GM18507 (cell line): ENCODE measurements at places on chromosomes 5 and 9.

GRCh38 chr5:87185838-87186237 lies 81.8 kb upstream of the RASA1 start:
- no peak for DNase-seq

GRCh38 chr5:6201631-6202030 lies 176.7 kb downstream of the MED10 start:
- no peak for DNase-seq

DNA sequence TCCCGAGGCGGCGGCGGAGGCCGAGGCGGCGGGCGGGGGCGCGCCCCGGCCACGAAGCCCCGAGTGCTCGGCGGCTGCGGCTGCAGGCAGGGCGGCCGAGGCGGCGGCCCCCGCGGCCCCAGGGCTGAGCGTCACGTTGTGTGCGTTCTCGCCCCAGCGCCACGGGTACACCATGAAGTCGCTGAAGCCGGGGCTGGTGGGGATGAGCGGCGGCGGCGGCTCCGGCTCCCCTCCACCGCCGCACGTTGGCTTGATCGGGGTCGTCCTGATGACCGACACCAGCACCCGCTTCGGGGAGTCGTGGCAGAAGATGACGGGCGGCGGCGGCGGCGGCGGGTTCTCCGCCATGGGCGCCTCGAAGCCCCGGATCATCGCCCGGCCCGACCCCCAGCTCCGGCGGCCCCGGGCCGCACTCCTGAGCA lies 498 bp downstream of the ZNF367 start:
- DNase-seq = no peak

- DNase-seq = no peak
These were observed 28.8 kb downstream of the SPOCK1 start for GRCh38 chr5:137470111-137470920.

DNA sequence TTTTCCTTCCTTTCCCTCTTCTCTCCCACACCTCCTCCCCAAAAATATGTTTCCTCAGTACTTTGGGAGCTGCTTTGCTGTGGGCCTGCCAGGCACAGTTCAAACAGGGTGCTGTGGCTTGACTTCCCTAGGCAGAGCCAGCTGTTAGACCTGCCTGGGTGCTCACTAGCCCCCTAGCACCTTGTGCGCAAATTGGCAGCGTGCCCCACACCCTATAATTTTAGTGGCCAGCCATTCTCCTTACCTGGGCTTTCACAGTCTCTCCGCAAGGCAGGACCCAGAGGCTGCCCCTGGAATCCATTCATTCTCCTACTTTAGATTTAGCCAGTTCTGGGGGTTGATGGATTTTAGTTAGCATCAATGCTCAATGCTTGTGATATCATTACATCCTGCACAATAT lies 72.3 kb downstream of the ANGPTL2 start:
- no peak for DNase-seq

DNA sequence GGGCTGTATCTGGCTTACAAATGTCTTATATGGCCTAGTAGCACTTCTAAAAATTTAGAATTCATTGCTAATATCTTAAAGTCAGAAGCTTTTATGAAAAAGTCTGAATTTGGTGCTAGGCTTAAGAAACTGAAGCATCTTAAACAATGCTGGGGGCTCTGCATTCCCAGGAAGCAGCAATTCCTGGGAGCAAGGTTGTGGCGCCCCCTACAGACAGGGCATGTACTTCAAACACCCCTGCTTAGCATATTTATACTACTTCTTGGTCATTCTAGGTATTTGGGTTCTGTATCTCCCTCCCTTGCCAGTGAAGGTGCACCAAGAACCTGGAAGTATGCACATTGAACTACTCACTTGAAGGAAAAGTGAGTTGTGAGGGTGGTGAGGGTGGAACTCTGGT lies 64.6 kb upstream of the GRIA1 start:
- no peak for DNase-seq

DNA sequence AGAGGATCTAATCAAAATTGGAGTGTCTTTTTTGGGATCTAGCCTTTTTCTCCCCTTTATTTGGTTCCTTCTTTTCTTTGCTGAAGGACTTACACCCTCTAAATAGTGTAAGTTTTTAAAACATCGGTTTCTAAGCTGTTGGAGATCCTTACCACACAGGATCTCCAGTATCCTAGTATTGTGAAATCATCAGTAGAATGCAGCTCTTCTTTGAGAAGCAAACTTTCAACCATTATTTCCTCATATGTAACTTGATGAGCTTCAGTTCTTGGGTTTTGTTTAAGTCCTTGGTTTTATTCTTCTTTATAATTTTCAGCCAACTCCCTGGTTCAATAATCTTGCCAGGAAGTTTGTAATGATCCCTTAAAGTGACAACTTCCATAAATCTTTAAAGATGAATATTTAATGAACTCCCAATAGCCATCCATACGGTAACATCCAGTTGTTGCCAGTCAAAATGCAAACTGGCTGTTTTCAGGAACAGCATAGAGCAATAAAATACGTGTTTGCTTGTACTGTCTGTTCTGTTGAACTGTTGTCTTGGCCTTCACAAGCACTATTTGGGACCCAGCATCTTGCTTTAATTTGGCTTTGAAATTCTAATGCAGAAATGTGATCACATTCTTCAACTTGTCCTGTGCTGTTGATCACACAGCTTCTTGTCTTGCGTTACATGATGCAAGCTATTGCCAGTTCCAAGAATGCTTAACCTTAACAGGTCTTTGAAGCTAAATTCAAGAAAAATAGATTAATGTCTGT lies 34.8 kb upstream of the TTC23L start:
- no peak for DNase-seq

- DNase-seq = no peak
These were observed 399.1 kb upstream of the NMUR2 start for GRCh38 chr5:152804179-152804578.

DNA sequence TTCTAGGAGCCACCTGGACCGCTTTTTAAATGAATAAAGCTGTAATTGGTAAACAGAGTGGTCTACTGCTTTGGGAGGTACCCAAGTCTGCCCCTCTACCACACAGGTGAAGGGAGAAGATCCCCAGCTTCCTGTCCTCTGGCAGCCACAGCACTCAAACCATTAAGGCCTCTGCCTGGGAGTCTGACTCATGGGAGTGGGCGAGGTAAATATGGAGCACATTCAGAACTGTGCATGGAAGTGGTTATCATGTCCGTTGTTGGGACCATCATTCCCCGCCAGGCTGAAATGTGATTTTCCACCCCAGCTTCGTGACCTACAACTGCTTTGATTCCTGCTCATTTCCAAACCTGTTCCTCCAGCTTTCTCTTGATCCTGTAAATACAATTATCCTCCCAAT lies 59.5 kb upstream of the ALDH1B1 start:
- no peak for DNase-seq

DNA sequence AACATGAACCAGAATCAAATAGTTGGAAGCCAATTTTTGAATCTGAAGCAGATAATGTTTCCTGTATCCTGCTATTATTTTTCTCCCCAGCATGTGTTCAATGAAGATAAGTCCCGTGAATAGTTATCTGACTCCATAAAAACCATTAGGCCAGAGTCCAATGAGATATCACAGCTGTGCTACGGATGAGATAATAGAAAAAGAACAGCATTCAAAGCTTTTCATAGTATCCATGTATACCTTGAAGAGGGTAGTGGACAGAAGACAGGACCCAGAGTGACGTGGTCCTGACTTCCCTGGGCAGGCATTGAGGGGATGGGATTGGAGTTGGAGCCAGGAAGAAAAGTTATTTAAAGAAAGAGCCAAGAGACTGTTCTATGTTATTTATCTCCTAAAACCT lies 50.7 kb upstream of the C6 start:
- DNase-seq = no peak

DNA sequence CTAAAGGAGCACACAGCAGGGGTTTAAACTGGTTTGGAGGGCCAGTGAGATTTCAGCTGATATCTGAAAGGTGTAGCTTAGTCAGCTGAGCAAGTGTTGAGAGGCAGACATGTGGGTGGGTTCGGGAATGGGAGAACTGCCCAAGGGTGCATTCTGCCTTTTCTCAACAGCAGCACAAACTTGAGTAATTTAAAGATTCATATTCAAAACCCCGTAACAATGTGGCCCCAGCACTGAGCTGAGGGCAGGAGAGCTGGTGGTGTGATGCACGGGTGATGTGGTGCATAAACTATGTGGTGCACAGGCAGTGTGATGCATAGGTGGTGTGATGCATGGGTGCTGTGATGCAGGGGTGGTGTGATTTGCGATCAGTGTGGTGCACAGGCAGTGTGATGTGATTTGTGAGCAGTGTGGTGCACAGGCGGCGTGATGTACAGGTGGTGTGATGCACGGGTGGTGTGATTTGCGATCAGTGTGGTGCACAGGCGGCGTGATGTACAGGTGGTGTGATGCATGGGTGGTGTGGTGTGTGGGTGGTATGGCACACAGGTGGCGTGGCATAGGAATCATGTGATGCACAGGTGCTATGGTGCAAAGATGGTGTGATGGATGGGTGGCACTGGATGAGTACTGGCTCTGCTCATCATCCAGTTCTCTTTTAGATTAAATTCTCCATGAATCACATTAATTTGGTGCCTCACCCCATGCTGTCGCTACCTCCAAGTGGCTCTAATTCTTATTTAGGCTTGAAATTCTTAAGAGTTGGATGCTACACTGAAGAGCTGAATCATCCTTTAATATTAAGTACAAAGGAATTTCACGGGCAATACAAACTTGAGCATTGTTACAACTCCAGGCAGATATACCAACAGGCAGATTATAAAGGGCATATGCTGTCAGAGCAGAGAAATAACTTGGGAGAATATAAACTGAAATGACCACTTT lies 53.6 kb downstream of the DAP start:
- no peak for DNase-seq

GRCh38 chr5:112479418-112479817 lies 60.3 kb upstream of the EPB41L4A start:
- DNase-seq = no peak

GRCh38 chr5:53560028-53560427 lies 411 bp upstream of the NDUFS4 start:
- no peak for DNase-seq

DNA sequence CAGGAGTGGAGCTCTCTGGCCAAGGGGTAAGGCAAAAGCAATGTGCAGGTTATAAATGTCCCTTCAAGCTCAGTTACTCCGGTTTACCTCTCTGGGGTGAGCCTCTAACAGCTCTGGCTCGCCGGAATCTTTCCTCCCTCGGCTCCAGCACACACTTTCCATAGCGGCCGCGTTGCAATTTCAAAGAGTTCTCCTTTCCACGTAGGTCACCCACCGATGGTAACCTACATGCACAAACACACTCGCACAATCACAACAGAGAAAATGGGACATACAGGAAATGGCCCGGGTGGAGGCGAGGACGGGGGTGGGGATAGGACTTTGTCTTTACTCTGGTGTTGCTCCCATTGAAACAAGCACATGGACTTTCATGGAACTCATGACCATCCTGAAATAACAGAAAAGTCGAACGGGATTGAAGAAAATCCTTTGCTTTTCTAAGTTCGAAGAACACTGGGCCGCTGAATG lies 1.2 kb downstream of the LHFPL2 start:
- no peak for DNase-seq

DNA sequence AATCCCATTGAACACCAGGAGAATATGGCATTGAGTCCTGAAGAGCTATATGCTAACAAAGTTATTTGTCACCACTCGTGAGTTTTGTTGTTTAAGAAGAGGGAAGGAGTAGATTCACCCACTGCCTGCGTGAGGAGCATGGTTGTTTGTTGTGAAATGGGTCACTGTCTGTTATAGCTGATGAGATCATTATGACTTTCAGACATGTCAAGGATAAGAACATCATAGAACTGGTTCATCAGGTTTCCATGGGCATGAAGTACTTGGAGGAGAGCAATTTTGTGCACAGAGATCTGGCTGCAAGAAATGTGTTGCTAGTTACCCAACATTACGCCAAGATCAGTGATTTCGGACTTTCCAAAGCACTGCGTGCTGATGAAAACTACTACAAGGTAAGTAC lies 76.9 kb downstream of the SYK start:
- no peak for DNase-seq

DNA sequence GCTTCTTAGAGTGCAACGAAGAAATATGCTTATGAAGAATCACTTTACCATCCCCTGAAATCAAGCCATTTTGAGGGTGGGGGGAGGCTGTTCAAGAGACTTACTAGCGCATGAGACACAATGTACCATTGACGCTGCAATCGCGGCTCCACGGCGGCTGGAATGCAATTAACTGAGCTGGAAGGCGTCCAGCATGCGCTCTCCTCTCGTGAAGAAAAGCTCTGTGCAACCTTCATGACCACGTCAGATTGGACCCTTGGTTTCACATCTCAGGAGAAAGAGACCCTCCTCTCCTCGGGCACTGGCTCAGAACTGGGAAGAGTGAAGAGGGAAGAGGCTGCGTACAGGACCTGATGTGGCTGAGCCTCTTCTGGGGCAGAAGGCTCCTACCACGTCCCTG lies 138.5 kb upstream of the IRX2 start:
- no peak for DNase-seq

DNA sequence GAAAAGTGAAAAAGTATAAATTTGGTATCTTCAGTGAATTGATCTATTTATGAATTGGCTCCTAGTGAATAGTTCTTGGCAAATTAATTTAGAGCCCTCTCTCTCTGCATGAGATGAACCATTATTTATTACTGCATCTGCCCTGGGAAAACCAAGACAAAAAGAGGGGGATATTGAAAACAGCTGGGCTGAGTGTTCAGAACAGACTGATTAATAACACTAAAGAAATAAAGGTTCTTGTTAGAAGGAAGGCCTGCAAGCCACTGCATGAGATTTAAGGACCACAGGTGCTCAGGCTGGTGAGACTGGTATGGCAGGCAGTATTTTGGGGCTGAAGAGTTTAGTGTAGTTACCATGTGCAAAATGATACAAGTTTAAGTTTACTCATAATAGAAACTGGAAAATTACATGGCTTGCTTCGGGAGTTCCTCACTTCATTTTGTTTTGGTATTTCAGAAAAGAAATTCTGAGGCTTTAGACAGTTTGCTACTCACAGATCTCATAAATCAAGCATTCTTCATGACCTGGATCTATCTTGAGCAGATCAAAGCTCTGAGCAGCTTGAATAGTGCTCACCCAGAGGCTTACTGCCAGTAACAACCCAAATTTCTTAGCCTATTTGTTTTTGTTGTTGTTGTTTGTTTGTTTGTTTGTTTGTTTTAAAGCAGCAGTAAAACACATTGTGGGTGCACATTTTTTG lies 56.1 kb downstream of the KIAA1958 start:
- no peak for DNase-seq

GRCh38 chr9:91898451-91899218 lies 51.4 kb downstream of the ROR2 start:
- no peak for DNase-seq

GRCh38 chr9:131525643-131526565 lies 5.2 kb downstream of the UCK1 start:
- DNase-seq = no peak

- DNase-seq = no peak
These were observed 32.5 kb upstream of the ABLIM3 start for GRCh38 chr5:149108651-149109280.

GRCh38 chr5:52985306-52985705 lies 3.8 kb upstream of the ITGA2 start:
- no peak for DNase-seq

DNA sequence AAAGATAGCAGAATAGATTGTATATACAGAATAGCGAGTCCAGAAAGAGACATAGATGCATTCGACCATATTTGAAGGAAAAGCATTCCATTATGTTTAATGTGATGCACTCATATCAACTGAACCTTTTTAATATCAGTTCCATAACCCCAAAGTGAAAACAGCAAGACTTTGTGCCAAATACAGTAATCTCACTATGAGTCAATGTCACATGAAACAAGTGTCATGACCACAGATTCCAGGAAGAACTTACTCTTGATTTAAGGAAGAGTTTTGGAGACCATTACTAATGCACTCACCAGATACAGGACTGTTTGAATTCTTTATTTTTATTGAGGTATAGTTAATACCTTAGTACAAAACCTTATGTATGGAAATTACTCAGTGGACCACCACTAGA lies 220.5 kb downstream of the SH3GL2 start:
- no peak for DNase-seq
